ENCODE measurements at places on chromosomes 12 and 14.

- no peaks in the 10 kb centered on the region for H3K36me3 ChIP-seq
- no peaks in the 10 kb centered on the region for H3K27me3 ChIP-seq
Observed at GRCh38 chr12:105993766-105994555, 144.8 kb downstream of the NUAK1 start.

GRCh38 chr12:11830307-11830801 is 180.9 kb downstream of the ETV6 start:
- H3K4me3 ChIP-seq: no peak overlapping the region
- DNase-seq: no peak
- H3K27me3 ChIP-seq: no peaks in the 10 kb centered on the region
- H3K4me1 ChIP-seq: no peaks in the 10 kb centered on the region

GRCh38 chr12:54579696-54580333 is 8.6 kb downstream of the PPP1R1A start:
- H3K27ac ChIP-seq: no peak overlapping the region
- peaks cover 8% of the 10 kb centered on the region for H3K36me3 ChIP-seq
- peak; percentile 54 for DNase-seq
- peaks cover 4% of the 10 kb centered on the region for H3K4me1 ChIP-seq
- no peak overlapping the region for H3K4me3 ChIP-seq

DNA sequence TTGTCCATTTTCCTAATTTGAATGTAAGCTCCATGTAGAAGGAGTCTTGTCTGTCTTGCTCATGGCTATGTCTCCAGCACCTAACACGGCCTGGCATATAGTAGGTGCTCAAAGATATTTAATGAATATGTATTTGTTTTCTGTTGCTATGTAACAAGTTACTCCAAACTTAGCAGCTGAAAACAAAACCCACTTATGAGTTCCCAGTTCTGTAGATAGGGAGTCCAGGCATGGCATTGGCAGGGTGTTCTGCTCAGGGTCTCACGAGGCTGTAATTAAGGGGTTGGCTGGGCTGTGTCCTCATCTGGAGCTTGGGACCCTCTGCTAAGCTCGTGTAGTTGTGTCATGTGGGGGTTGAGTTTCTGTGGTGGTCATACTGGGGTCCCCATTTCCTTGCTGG is 106.0 kb downstream of the AACS start:
- no peaks in the 10 kb centered on the region for H3K4me1 ChIP-seq
- DNase-seq: no peak
- no peak overlapping the region for H3K27ac ChIP-seq
- no peak overlapping the region for H3K4me3 ChIP-seq

DNA sequence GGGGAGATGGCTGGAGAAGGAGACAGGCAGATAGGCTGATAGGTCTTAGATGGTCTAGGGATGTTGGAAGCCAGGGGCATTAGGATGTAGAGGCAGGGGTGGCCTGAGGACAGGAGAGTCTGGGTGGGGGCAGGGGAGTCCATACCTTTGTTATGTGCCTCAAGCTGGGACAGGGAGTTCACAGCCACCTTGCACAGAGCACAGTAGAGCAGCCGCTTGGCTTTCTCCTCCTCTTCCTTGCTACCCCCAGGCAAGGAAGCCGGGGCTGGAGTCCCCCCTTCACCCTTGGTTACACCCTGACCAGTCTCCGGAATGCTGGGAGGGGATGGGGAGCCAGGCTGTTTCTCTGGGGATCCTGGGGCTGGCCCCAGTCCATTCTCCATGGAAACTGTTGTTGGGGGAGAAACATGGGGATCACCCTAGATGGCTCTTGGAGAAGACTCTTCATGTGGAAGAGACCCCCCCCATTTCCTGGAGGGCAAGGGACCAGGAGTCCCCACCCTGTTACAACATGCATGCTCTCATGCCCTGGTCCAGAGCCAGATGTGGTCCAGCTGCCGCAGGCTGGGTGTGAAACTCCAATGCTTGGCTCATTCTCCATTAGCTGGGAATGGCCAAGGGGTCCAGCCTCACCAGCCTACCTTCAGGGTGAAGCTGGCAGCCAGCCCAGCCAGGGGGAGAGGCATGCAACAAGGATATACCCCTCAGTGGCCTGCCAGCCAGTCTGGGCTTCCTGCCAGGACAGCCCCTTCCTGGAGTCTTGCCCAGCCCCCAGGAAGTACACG is 7.2 kb upstream of the GPR84 start:
- H3K27me3 ChIP-seq: no peaks in the 10 kb centered on the region
- H3K4me3 ChIP-seq: no peak overlapping the region
- H3K36me3 ChIP-seq: no peaks in the 10 kb centered on the region

- H3K27me3 ChIP-seq: no peaks in the 10 kb centered on the region
- H3K4me3 ChIP-seq: no peak overlapping the region
- no peak for DNase-seq
- no peak overlapping the region for H3K27ac ChIP-seq
- no peaks in the 10 kb centered on the region for H3K4me1 ChIP-seq
- H3K36me3 ChIP-seq: no peaks in the 10 kb centered on the region
Observed at GRCh38 chr14:24351517-24351916, 11.7 kb upstream of the RIPK3 start.

- no peaks in the 10 kb centered on the region for H3K4me1 ChIP-seq
- H3K27me3 ChIP-seq: no peaks in the 10 kb centered on the region
- no peak overlapping the region for H3K27ac ChIP-seq
- DNase-seq: no peak
- H3K4me3 ChIP-seq: no peak overlapping the region
- no peaks in the 10 kb centered on the region for H3K36me3 ChIP-seq
Observed at GRCh38 chr12:5478081-5478706, 46.3 kb downstream of the NTF3 start.

DNA sequence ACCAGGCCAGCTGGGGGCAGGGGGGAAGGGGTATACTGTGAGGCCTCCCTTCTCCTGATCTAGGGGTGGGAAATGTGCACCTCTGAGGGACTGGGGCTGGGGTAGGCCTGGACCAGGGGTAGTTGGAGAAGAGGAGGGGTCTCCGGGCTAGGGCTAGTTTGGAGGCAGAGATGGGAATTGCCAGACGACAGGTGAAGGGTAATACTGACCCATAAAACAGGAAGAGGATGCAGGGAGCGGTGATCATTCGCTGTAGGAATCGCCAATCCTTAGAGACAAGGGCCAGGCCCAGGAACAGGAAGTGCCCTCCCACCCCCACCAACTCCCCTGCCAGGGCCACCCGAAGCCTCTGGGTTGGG is 4.4 kb downstream of the SLC22A17 start:
- H3K4me3 ChIP-seq: no peak overlapping the region
- H3K27ac ChIP-seq: no peak overlapping the region
- peaks cover 20% of the 10 kb centered on the region for H3K27me3 ChIP-seq
- H3K36me3 ChIP-seq: no peaks in the 10 kb centered on the region

GRCh38 chr12:57613427-57614109 is 2.3 kb downstream of the ARHGEF25 start:
- H3K4me3 ChIP-seq: no peak overlapping the region
- H3K27me3 ChIP-seq: peaks cover 39% of the 10 kb centered on the region
- DNase-seq: no peak
- H3K27ac ChIP-seq: no peak overlapping the region
- no peaks in the 10 kb centered on the region for H3K36me3 ChIP-seq

Measured in gastrocnemius medialis (tissue), 4 donors.